ENCODE measurements at places on chromosomes 3 and 15.

DNA sequence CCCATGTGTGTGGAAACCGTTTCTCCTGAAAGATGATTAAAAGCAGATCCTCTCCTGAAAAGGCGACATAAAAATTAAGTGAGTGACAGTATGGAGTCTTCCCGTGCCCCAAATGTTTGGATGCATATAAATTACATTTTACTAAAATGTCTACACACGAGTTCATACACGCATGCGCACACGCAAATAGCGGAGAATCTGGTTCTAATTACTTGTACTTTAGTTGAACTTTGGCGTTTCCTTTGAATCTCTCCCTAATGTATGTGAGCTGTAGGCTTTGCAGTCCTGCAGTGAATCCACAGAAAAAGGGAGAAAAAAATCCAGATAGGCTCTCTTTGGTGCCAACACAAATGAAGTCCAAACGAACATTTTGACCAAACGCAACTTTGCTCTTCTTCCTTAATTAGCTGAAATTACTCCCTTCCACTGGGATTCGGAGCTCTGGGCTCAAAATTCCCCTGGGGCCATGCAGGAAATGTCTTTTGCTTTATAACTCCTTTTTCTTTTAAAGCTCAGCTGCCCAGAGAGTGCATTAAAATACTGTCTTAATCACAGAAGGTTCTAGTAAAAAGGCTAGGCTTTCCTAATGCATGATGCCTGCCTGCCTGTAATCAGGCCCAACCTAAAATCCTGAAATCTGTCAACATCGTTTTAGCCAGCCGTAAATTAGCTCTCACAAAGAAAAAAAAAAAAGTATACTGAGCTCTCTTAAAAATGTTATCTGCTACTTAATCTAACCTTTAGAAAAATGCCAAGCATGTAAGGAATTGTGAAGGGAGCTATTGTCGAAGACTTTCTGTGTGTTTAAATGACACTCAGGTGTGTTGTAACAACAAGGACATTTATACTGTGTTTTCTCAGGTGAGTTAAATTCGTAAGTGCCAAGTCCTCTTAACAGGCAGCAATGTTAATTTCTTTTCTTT is 26.2 kb downstream of the RARB start:
- DNase-seq, result no peak

DNA sequence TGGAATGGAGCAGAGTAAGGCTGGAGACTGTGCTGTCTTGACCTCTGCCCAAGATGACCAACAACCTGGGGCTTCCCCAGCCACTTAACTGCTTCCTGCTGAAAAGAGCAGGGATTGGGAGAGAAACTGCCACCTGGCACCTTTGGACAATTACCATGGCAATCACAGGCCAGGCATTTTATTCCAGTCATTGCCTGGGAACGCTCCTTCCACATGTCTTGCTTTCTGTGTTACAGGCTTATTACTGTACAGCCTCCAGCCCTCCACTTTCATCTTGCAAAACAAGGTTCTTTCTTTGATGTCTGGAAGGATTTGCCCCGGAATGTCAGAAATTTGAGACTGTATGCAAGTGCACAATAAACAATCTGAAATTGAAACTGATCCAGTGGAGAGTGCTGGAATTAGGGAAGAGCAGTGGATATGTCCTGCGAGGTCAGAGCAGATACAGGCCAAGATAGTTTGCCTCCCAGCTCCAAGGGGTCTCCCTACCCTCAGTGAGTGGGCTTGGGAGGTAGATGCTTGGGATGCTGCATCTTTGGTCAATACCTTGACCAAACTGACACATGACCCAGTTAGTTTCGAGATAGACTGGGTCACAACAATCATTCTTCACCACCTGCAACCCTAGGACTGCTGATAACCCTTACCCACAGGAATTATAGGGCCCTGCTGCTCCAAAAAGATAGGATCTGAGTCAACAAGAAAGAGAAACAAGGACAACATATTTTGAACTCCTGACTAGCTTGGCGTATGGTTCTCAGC is 2.7 kb downstream of the PPP1R14D start:
- DNase-seq, result no peak

DNA sequence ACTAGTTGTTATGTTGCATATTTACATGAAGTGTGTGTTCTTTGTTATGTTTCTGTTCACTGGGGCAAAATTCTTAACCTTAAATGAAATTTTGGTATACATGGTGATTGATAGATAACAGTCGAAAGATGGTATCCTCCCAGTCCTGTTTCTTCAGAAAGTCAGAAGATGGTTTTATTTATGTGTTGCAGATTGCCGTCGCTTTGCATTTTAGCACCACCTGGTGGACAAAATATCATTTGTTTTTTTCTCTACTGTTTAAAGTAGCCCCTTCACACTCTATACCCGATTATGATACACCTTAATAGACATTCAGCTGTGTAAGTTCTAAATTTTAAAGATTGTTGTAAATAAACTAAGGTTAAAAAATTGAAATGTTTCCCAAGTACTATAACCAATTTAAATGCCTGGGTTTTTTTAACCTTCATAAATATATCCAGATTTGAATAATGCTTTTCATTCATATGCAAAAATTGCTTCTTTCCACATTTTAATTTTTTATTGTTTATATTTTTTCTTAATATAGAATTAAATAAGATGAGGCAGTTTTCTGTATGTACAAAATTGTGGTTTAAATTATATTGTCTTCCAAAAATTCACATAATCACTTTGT is 152.2 kb downstream of the ALCAM start:
- DNase-seq, result no peak

GRCh38 chr3:180626844-180627243 is 24.9 kb downstream of the TTC14 start:
- no peak for DNase-seq

DNA sequence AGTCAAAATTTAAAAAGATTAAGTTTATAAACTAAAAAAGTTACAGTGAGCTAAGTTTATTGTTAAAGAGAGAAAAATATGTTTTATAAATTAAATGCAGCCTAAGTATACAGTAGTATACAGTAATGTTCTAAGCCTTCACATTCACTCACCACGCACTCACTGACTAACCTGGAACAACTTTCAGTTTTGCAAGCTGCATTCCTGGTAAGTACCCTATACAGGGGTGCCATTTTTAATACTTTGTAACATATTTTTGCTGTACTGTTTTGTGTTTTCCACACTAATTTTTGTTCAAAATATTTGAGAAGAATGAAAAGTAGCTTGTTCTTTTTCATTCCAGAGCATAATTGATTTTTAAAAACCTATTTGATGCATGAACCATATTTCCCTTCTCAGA is 524.9 kb downstream of the RBMS3 start:
- no peak for DNase-seq

- no peak for DNase-seq
Observed at GRCh38 chr15:90188914-90189748, 12.0 kb upstream of the SEMA4B start.

GRCh38 chr3:50297384-50297775 is 1.8 kb downstream of the HYAL3 start:
- DNase-seq, result no peak

DNA sequence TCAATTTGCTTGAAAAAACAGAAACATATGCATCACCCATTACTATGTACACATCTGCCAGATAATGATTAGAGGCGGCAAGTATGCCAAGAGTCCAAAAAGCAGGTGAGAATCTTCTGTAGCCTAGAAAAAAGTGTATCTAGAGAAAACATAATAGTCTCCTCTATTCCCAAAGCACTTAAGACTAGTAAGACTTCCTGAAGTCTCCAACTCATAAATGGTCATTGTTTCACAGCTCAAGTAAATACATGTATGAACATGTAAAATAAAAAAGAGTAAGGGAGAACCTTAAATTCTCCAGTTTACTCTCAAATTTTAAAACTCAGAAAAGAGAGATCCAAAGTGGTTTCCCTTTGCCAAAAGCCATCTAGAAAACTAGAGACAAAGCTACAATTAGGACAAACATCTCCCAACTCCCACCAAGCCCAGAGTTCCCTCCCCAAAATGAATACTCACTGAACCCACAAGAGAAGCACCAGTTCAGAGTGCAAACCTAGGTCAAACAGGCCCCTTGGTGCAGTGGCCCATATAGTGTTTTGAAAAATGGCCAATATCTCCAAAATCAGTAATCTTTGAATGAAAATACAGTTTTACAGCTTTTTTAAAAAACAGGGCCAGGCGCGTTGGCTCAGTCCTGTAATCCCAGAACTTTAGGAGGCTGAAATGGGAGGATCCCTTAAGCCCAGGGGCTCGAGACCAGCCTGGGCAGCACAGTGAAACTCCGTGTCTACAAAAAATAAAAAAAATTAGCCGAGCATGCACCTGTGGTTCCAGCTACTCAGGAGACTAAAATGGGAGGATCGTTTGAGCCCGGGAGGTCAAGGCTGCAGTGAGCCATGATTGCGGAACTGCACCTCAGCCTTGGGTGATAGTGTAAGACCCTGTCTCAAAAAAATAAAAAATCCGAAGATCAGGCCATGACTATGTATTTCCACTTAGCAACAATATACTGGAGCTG is 11.0 kb upstream of the MAP4 start:
- no peak for DNase-seq

- no peak for DNase-seq
Observed at GRCh38 chr15:72919936-72920465, 132.3 kb upstream of the NEO1 start.

DNA sequence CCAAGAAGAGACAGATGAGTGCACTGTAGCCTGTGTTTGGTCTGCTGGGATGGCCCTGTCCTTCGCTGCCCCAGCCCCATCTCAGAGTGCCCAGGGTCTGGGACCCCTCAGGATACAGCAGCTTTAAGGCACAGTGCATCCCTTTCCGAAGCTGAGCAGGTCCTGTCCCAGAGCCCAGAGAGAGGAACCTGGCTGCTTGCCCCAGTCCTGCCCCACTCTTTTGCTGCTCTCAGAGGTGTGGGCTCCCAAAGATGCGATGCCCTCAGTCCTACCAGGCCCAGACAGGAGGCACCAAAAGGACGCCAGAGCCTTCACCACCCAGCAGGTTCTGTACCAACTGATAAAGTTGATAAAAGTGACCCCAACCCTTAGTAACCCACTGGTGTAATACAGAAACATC is 8.2 kb downstream of the PLCD1 start:
- DNase-seq, result no peak

GRCh38 chr3:140114789-140115080 is 179.8 kb downstream of the CLSTN2 start:
- DNase-seq, result no peak

- no peak for DNase-seq
Observed at GRCh38 chr3:17882981-17883380, 140.6 kb upstream of the TBC1D5 start.

DNA sequence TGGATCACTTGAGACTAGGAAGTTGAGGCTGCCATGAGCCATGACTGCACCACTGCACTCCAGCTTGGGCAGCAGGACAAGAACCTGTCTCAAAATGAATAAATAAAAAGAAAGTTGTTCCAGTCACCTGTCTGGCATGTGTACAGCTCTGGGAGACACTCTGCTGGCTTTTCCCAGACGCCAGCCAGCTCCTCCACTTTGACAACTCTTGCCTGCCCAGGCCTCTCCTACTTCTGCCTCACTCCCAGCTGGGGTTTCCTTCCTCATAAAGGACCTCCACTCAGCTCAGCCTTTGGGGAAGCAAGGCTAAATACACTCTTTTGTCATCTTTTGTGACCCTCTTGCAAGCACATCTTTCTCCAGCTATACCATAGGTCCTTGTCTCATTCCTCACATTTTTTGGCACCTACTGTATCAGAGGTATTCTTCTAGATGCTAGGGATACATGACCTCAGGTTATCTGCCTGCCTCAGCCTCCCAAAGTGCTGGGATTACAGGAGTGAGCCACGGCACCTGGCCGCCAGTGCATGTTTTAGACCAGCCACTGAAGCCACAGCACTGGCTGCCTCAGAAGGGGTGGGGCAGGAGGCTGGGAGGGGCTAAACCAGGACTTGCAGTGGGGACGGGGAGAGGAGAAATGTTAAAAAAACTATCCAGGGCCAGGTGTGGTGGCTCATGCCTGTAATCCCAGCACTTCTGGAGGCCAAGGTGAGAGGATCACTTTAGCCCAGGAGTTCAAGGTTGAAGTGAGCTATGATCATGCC is 10.0 kb upstream of the ELP6 start:
- DNase-seq, result no peak

DNA sequence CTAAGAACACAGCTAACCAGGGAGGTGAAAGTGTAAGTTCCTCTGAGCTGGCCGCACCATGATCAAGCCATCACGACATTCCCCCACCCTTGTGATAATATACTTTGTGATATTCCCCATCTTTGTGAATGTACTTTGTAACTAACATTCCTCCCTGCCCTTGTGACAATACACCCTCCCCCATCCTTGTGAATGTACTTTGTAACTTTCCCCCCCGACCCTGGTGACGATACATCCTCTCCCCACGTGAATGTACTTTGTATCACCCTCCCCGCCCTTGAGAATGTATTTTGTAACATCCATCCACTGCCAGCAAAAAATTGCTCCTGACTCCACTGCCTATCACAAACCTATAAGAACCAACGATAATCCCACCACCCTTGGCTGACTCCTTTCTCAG is 20.2 kb upstream of the OR5H6 start:
- no peak for DNase-seq

DNA sequence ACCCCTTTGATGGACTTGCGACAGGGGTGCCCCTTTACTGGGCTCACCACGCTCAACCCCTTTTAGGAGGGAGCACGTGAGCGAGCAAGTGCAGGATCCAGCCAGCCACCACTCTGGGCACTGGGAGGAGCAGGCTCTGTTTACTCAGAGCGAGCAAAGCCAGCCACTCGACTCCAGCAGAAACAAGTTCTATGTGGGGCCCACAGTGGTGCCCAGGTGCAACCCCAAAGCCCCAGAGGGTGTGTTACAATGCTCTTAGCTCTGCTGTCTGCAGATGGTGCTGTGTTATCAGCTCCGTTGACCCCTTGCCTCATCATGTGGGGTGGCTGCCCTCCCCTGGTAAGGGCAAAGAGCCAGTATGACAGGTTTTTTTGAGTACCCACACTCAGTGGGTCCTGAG is 120.3 kb upstream of the SUCLG2 start:
- DNase-seq, result no peak

GRCh38 chr3:107506458-107506857 is 16.3 kb upstream of the BBX start:
- no peak for DNase-seq

DNA sequence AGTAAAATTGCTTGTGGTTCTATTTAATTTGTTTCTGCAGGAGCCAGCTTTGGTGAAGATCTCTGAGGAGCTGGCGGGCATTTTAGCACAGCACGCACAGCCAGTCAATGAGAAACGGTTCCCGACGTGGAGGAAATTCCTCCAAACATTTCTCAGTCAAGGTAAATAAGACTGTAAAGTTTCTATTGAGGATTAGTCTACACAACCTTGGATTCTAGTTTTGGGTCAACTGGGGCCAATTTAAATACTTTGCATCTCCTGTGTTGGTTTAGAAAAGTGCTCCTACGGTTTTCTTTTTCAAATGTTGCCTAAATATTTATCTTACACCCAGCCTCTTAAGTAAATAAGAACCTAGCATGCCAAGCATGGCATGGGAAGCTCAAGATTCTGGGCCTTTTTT is 104.0 kb upstream of the C15orf61 start:
- DNase-seq, result no peak

DNA sequence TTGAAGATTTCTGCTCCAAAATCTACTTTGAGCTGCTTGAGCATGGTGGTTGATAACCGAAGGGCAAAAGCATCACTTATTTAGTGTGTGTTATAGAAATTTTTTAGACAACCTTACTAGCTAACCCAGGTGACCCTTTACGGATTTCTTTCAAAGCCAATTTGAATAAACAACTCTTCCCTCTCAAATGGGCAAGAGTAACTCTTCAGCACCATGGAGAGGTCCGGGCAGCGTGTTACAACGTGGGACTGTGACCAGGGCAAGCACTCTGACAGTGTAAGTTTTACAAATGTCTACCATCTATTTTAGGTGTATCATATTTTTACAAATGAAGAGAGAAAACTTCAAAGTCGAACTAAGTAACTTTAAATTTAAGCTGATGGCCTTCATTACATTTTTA is 471.8 kb downstream of the MFSD1 start:
- no peak for DNase-seq

- no peak for DNase-seq
Observed at GRCh38 chr3:71780430-71780829, 4.5 kb downstream of the PROK2 start.

Measured in activated CD4-positive, CD25-positive, alpha-beta regulatory T cell treated with anti-CD3 and anti-CD28 coated beads, Interleukin-2, amount 50 U/mL, for 72 hours (primary cell).